ENCODE measurements at places on chromosomes 5 and 9. TPM values are rescaled to one million over a fixed set of nuclear protein-coding genes. Genes with fewer than 3 reads are reported as not detected.
A peak's percentile ranks its signal among the peaks of the same experiment; 100 is the strongest.

The C9orf40 gene
- total RNA-seq, result 19.6 TPM

The SPAG8 gene
- total RNA-seq, result 1.5 TPM

GRCh38 chr5:173542964-173543363 lies 73.5 kb downstream of the BOD1 start:
- no peaks in the 10 kb centered on the region for H3K36me3 ChIP-seq
- H3K4me1 ChIP-seq, result no peaks in the 10 kb centered on the region
- H3K27ac ChIP-seq, result no peak overlapping the region

DNA sequence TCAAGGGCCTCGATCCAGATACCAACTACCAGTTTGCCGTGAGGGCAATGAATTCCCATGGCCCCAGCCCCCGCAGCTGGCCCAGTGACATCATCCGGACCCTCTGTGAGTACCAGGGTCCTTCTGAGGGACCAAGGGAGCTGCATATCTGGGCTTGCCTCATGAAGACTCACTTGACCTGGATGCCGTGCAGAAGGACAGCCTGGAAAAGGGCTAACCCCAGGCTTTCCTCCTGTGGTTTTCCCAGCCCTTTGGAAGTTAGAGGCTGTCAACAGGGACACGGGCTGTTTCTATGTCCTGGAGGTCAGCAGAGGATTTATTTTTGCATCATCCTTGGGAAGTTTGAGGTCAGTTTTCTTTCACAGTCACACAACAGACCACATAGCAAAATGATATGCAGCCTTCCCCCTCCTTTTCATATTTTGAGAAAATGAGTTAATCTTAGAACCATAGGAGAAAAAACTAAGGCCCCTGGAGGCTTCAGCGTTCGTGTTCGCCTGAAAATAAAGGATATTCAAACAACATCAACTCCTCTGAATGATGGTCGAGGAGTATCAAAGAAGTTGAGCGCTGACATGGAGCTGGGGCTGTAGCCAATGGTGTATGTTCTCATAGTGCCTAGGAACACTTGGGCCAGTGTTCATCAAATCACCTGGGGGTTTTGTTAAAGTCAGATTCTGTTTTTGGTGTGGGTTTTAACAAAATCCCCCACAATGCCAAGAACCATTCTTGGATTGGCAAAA lies 112.2 kb downstream of the EGFLAM start:
- peaks cover 3% of the 10 kb centered on the region for H3K4me1 ChIP-seq
- no peak for DNase-seq
- H3K27ac ChIP-seq, result no peak overlapping the region
- no peaks in the 10 kb centered on the region for H3K36me3 ChIP-seq
- H3K27me3 ChIP-seq, result peaks cover 13% of the 10 kb centered on the region

GRCh38 chr9:124784509-124784908 lies 7.6 kb downstream of the OLFML2A start:
- H3K4me3 ChIP-seq, result no peak overlapping the region
- no peak overlapping the region for H3K27ac ChIP-seq
- H3K4me1 ChIP-seq, result no peaks in the 10 kb centered on the region
- H3K36me3 ChIP-seq, result no peaks in the 10 kb centered on the region

The PCDHA1 gene
- 0.07 TPM for total RNA-seq

DNA sequence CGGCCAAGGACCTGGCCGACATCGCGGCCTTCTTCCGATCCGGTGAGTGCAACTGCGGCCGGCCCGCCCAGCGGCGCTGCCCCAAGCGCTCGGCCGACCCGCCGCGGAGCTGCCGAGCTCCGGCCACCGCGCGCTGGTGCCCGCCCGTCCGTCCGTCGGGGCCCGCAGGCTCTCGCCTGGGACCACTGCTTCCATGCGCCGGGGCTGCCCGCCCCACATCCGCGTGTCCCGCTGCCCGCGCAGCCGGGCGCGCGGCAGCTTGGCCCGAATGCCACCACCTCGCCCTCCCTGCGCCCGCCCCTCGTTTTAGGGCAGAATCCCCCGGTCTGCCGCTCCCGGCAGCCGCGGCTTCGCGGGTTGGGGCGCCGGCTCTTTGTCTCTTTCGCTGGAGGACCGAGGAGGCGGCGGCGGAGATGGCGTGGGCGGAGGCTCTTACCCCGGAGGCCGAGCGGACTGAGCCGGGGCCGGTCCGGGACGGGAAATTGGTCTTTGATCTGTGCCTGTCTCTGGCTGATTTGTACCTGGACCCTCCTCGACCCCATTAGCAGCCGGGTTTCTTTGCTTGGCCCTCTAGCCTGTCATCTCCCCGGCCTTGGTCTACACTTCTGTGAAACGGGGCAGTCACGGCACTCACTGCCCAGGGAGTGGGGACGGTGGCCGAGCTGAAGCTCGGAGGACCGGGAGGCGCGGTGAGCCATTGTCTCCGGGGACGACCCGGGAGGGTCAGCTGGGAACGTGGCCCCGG lies 871 bp downstream of the TRIO start:
- no peaks in the 10 kb centered on the region for H3K36me3 ChIP-seq
- H3K27ac ChIP-seq, result no peak overlapping the region
- H3K4me1 ChIP-seq, result peaks cover 10% of the 10 kb centered on the region
- H3K27me3 ChIP-seq, result peaks cover 55% of the 10 kb centered on the region
- H3K4me3 ChIP-seq, result peak overlapping the region; percentile 78

The ITGA2 gene
- total RNA-seq, result 1.5 TPM

The MAP3K1 gene
- 20.7 TPM for total RNA-seq

The SLU7 gene
- 44.3 TPM for total RNA-seq

- no peak for DNase-seq
- H3K4me1 ChIP-seq, result peaks cover 5% of the 10 kb centered on the region
- H3K27ac ChIP-seq, result no peak overlapping the region
- H3K4me3 ChIP-seq, result no peak overlapping the region
- H3K27me3 ChIP-seq, result peaks cover 20% of the 10 kb centered on the region
Measured at GRCh38 chr5:72510610-72511181, 3.5 kb upstream of the ZNF366 start.

DNA sequence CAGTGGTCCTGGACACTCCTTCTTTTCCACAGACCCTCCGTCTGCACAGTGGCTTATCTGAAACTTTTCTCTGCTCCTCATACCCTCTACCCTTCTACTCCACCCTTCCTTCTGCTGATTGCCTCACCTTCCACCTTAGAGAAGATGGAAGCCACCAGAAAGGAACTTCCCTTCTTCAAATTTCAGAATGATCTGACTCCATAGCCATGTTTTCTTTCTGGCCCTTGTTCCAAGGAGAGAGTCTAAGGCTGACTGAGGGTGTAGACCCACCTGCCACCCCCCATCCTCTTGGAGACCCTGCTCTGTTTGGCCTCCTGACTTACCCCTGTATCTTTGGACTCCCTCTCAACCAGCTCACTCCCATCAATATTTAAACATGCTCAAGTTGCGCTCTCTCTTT lies 7.4 kb downstream of the SNX30 start:
- H3K27ac ChIP-seq, result no peak overlapping the region
- peaks cover 27% of the 10 kb centered on the region for H3K4me1 ChIP-seq
- no peak for DNase-seq
- peaks cover 21% of the 10 kb centered on the region for H3K27me3 ChIP-seq
- H3K36me3 ChIP-seq, result no peaks in the 10 kb centered on the region
- no peak overlapping the region for H3K4me3 ChIP-seq

DNA sequence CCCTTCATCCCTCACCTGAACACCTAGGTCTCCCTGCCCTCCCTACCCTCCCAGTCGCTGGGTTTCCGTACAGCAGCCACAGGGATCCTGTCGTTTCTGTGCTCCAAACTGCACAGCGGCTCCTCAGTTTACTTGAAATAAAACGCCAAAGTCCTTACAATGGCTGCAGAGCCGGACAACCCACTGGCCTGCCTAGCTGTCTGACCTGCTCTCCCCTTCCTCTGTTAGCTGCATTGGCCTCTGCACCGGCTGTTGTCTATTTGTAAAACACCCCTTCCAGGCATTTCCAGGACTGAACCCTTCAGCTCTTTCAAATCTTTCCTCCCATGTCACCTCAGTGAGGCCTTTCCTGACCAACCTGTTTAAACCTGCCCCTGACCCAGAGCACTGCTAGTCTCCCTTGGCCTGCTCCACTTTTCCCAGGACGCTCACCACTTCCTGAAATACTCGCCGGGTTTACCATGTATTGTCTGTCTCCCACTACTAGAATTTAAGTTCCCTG lies 9.1 kb upstream of the MGAT1 start:
- H3K4me1 ChIP-seq, result peaks cover 64% of the 10 kb centered on the region
- DNase-seq, result no peak
- H3K36me3 ChIP-seq, result peaks cover 21% of the 10 kb centered on the region
- H3K4me3 ChIP-seq, result peak overlapping the region; percentile 79
- H3K27me3 ChIP-seq, result no peaks in the 10 kb centered on the region
- H3K27ac ChIP-seq, result peak overlapping the region; percentile 75

- no peak for DNase-seq
Measured at GRCh38 chr5:123000731-123001130, 35.8 kb downstream of the PPIC start.

The P4HA2 gene
- total RNA-seq, result 44.9 TPM

DNA sequence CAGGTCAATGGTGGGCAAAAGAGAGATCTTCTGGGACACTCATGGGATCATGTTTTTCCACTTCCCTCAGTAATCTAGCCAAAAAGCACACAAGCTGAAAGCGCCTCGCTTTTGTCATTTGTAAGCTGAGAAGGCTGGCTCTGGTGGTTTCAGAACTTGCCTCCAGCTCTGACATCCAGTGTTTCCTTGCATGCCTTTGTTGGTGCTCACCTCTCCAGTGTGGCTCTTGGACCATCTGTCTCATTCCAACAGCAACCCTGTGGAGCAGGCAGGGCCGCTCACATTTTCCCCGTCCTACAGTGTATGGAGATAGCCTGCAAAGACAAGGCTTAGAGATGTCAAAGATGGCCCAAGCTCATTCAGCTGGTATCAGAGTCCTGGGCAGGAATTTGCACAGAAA lies 160.8 kb upstream of the KLF4 start:
- H3K36me3 ChIP-seq, result no peaks in the 10 kb centered on the region
- no peak overlapping the region for H3K4me3 ChIP-seq
- no peaks in the 10 kb centered on the region for H3K27me3 ChIP-seq
- DNase-seq, result no peak

GRCh38 chr9:4303006-4303405 lies 3.1 kb upstream of the GLIS3 start:
- peaks cover 72% of the 10 kb centered on the region for H3K4me1 ChIP-seq
- no peak overlapping the region for H3K27ac ChIP-seq

The TMEM38B gene
- total RNA-seq, result 13.1 TPM

DNA sequence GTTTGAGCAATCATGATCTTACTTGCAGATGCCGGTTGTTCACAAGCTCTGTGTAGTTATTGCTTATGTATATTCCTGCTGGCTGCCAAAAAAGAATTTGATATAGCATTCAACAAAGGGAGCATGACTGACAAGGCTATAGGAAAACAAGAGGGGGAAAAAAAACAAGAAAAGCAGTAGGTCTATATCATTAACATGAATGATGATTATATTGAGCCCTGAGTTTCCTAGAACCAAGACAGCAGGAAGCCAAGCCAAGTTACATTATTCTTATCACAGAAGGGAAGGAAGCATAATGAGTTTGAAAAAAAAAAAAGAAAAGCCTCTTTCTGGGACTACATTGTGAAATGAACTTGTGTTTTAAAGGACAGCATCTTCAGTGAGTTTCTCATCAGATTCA lies 41.0 kb downstream of the TSTD2 start:
- DNase-seq, result no peak
- H3K27me3 ChIP-seq, result peaks cover 5% of the 10 kb centered on the region
- no peaks in the 10 kb centered on the region for H3K36me3 ChIP-seq
- no peak overlapping the region for H3K4me3 ChIP-seq
- no peak overlapping the region for H3K27ac ChIP-seq
- H3K4me1 ChIP-seq, result no peaks in the 10 kb centered on the region

- H3K27ac ChIP-seq, result peak overlapping the region; percentile 31
- peaks cover 19% of the 10 kb centered on the region for H3K4me1 ChIP-seq
- no peaks in the 10 kb centered on the region for H3K36me3 ChIP-seq
- DNase-seq, result no peak
- no peak overlapping the region for H3K4me3 ChIP-seq
Measured at GRCh38 chr5:59149827-59150226, 567.0 kb downstream of the RAB3C start.

DNA sequence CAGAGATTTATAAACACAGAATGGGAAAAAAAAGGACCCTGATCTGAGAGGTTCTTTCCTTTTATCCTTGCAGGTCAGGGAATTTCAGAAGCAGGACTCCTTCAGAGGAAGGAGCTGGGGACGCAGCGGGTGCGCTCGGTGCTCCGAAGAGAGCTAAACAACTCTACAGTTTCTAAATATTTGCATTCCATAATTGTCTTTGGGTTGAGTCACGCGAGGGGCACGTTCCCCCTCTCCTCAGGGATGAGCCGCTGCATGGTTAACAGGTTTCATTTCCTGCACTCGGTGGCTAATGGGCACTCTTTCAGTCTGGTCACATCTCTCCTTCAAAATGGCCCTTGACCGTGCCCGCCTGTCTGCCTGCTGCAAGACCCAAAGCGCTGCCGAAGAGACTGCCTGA lies 165.0 kb upstream of the HMHB1 start:
- H3K4me1 ChIP-seq, result peaks cover 5% of the 10 kb centered on the region
- H3K27me3 ChIP-seq, result no peaks in the 10 kb centered on the region
- H3K4me3 ChIP-seq, result no peak overlapping the region
- no peak for DNase-seq
- no peaks in the 10 kb centered on the region for H3K36me3 ChIP-seq

The FCN1 gene
- not detected for total RNA-seq

The FAM169A gene
- 2.1 TPM for total RNA-seq

- H3K4me1 ChIP-seq, result peaks cover 6% of the 10 kb centered on the region
- no peak overlapping the region for H3K4me3 ChIP-seq
- H3K27me3 ChIP-seq, result peaks cover 1% of the 10 kb centered on the region
Measured at GRCh38 chr5:36442352-36442751, 140.7 kb upstream of the RANBP3L start.

GRCh38 chr5:127599847-127600246 lies 49.0 kb upstream of the CTXN3 start:
- H3K4me3 ChIP-seq, result no peak overlapping the region
- peaks cover 27% of the 10 kb centered on the region for H3K27me3 ChIP-seq
- no peak overlapping the region for H3K27ac ChIP-seq
- H3K4me1 ChIP-seq, result no peaks in the 10 kb centered on the region

GRCh38 chr5:148455185-148455584 lies 71.4 kb downstream of the FBXO38 start:
- no peak overlapping the region for H3K4me3 ChIP-seq
- H3K27ac ChIP-seq, result no peak overlapping the region
- no peak for DNase-seq
- no peaks in the 10 kb centered on the region for H3K36me3 ChIP-seq
- H3K27me3 ChIP-seq, result peaks cover 12% of the 10 kb centered on the region

GRCh38 chr9:13448482-13448881 lies 169.0 kb upstream of the MPDZ start:
- H3K4me3 ChIP-seq, result no peak overlapping the region
- no peak for DNase-seq
- no peaks in the 10 kb centered on the region for H3K36me3 ChIP-seq
- no peaks in the 10 kb centered on the region for H3K4me1 ChIP-seq
- H3K27me3 ChIP-seq, result no peaks in the 10 kb centered on the region

GRCh38 chr5:32526810-32527209 lies 58.5 kb upstream of the SUB1 start:
- no peaks in the 10 kb centered on the region for H3K36me3 ChIP-seq
- no peaks in the 10 kb centered on the region for H3K27me3 ChIP-seq
- peaks cover 28% of the 10 kb centered on the region for H3K4me1 ChIP-seq

The S1PR3 gene
- total RNA-seq, result 7.1 TPM

The DMRT3 gene
- not detected for total RNA-seq

The CDH9 gene
- not detected for total RNA-seq

- no peak for DNase-seq
- H3K27me3 ChIP-seq, result peaks cover 1% of the 10 kb centered on the region
- H3K27ac ChIP-seq, result no peak overlapping the region
- H3K36me3 ChIP-seq, result no peaks in the 10 kb centered on the region
Measured at GRCh38 chr5:130112246-130112645, 208.0 kb downstream of the CHSY3 start.
